ENCODE measurements at places on chromosomes 5 and 9. TPM values are rescaled to one million over a fixed set of nuclear protein-coding genes. Genes with fewer than 3 reads are reported as not detected.

DPYSL3 gene
- 18.3 TPM for total RNA-seq

KLF4 gene
- total RNA-seq, result 35.1 TPM

IFNA2 gene
- total RNA-seq, result not detected

CCL28 gene
- total RNA-seq, result 0.06 TPM

GABRA6 gene
- total RNA-seq, result not detected

FBP2 gene
- not detected for total RNA-seq

ZNF618 gene
- total RNA-seq, result 9.3 TPM

MSMP gene
- 0.15 TPM for total RNA-seq

PCDHA13 gene
- 0.03 TPM for total RNA-seq

CXCL14 gene
- total RNA-seq, result 0.27 TPM

MZB1 gene
- not detected for total RNA-seq

SMIM32 gene
- not detected for total RNA-seq

LCP2 gene
- not detected for total RNA-seq

HTR4 gene
- total RNA-seq, result not detected

UGT3A1 gene
- not detected for total RNA-seq

CCDC192 gene
- total RNA-seq, result not detected

HSPA4 gene
- total RNA-seq, result 139 TPM

NCS1 gene
- total RNA-seq, result 33.0 TPM

PCDHB14 gene
- total RNA-seq, result 0.06 TPM

SCGB3A1 gene
- total RNA-seq, result not detected

PCDHA9 gene
- not detected for total RNA-seq

KDM3B gene
- 38.9 TPM for total RNA-seq

All from A549 treated with AZD2906 at 1 μM for 4 hours (cell line).